ENCODE measurements at places on chromosomes 2 and 18.

- no peak for DNase-seq
These were observed 223.2 kb downstream of the BCL2 start for GRCh38 chr18:63096327-63096874.

DNA sequence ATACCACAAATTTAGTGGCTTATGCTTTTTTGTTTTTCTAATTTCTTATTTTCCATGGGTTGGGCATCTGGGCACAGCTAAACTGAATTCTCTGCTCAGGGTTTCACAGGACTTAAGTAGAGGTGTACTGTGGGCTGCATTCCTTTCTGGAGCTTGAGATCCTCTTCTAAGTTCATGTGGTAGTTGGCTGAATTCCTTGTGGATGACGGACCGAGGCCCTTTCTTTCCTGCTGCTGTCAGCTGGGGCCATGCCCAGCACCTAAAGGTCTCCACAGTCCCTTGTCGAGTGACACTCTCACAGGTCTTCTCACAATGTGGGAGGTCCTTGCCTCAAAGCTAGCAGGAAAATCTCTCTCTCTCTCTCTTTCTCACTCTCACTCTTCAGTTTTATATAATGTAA, 433.5 kb upstream of the LRATD1 start:
- no peak for DNase-seq

- no peak for DNase-seq
These were observed 71.3 kb upstream of the TXNDC2 start for GRCh38 chr18:9814431-9814830.

DNA sequence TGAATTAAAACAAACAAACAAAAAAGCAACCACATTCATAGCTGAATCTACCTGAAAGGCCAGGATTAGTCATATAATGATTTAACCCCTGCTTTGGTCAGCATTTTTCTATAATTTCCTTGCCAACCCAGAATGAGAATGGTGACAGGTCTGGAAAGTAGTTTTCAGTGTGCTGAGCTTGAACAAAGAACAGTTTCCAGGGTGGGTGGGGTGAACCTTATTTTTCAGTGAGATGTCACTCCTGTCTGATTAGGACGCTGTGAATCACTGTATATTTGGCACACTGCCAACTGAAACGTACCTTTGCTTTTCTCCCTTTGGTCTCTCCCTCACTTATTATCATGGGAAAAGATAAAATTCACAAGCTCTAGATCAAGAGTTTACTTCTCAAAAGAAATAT, 35.0 kb upstream of the DSC1 start:
- DNase-seq, result no peak

- DNase-seq, result no peak
These were observed 177.4 kb downstream of the SMAD2 start for GRCh38 chr18:47752796-47753645.

- DNase-seq, result no peak
These were observed 185.8 kb downstream of the NDUFA10 start for GRCh38 chr2:239839306-239839705.

GRCh38 chr2:106195456-106195855, 1.4 kb upstream of the UXS1 start:
- DNase-seq, result no peak

All from stimulated activated CD8-positive, alpha-beta memory T cell treated with anti-CD3 and anti-CD28 coated beads, Interleukin-2, amount 100 ng/mL, for 48 hours (primary cell).